ENCODE measurements at places on chromosomes 16 and 17. TPM values are rescaled to one million over a fixed set of nuclear protein-coding genes. Genes with fewer than 3 reads are reported as not detected.

The TMIGD1 gene
- not detected for polyA plus RNA-seq

The CFAP97D1 gene
- 0.03 TPM for polyA plus RNA-seq

The ATP2A1 gene
- polyA plus RNA-seq = 0.22 TPM

The SLC22A31 gene
- 0.24 TPM for polyA plus RNA-seq

The EMP2 gene
- 36.2 TPM for polyA plus RNA-seq
